GM12878 (cell line): ENCODE measurements at places on chromosomes 7 and 10.

DNA sequence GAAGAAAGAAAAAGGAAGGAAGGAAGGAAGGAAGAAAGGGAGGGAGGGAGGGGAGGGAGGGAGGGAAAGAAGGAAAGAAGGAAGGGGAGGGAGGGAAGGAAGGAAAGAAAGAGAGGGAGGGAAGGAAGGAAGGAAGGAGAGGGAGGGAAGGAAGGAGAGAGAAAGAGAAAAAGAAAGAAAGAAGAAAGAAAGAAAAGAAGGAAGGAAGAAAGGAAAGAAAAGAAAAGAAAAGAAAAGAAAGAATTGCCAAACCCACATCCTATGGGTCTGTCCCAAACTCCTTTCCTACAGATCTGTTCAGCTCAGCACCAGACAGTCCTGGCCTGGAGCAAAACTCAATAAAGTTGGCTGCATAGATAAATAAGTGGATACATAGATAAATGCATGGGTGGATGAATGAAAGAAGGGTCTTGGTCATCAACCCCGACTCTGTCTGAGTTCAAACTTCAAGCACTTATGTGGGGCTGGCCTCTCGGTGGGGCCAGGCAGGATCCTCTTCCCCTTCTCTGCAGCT lies 17.2 kb upstream of the TLX1 start:
- no peak for DNase-seq
- H3K4me1 ChIP-seq, result no peaks in the 10 kb centered on the region
- no peaks in the 10 kb centered on the region for H3K27me3 ChIP-seq
- H3K4me3 ChIP-seq, result no peak overlapping the region

DNA sequence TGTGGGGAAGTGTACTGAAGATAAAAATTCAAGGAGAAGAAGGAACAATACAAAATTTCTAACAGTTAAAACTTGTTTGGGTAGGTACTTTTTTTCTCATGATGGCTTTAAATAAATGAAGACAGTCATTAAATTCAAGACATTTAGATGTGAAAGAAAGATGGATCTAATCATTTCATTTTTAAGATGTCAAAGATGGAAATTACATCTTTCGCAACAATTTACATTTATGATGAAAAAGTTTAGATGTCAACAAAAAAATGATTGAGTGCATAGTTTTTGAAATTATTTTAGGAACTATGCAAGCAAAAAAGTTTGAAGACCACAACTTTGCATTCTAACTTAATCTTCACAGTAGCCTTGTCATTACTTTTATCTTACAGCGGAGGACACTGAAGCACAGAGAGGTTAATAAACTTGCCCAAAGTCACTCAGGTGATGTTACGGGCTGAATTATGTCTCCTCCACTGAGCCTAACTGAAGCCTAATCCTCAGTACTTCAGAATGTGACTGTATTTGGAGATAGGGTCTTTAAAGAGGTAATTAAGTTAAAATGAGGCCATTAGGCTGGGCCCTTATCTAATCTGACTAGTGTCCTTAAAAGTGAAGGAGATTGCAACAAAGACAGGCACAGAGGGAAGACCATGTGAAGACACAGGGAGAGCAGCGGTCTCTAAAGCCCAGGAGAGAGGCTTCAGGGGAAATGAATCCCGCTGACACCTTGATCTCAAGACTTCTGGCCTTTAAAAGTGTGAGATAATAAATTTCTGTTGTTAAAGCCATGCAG lies 48.2 kb downstream of the VSTM4 start:
- H3K4me1 ChIP-seq, result no peaks in the 10 kb centered on the region
- H3K27ac ChIP-seq, result no peak overlapping the region
- H3K36me3 ChIP-seq, result no peaks in the 10 kb centered on the region
- no peak overlapping the region for H3K4me3 ChIP-seq
- no peaks in the 10 kb centered on the region; the same call in 1 of the 2 replicates for H3K27me3 ChIP-seq
- DNase-seq, result no peak

- H3K36me3 ChIP-seq, result no peaks in the 10 kb centered on the region
- no peak overlapping the region for H3K27ac ChIP-seq
- H3K4me1 ChIP-seq, result peaks cover 9% of the 10 kb centered on the region
- no peaks in the 10 kb centered on the region for H3K27me3 ChIP-seq
- no peak overlapping the region for H3K4me3 ChIP-seq
- DNase-seq, result no peak
These were observed 227.7 kb downstream of the KCNMA1 start for GRCh38 chr10:77409697-77410471.

DNA sequence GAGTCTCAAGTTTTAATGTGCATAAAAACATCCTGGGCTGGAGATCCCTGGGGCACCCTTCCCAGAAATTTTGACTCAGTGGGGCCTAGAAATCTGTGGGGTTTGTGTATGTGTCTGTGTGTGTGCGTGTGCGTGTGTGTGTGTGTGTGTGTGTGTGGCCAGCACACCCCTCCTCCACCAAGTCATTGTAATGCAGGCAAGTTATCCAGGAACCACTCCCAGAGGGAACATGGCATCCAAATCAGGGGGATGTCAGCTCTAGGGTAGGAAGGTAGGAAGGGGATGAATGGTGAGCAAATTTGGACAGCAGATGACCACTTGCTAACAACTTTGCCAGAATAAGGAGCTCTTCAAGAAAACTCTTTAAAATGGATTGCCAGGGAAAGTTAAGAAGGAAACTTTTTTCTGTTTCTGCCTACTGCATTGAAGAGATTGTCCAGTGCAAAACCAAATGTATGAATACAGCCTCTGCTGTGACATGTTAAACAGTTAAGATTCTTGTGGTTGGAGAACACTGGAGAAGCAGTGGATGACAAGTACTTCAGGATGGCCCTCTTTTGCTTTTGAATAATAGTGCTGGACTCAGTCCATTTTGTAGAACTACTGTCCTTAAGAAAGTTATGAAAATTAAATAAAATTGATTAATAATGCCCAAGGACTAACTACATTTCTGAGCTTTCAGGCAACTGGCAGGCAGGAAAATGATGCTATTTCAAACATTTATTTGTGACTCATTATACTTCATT lies 12.3 kb downstream of the STAMBPL1 start:
- DNase-seq, result no peak
- no peaks in the 10 kb centered on the region for H3K27me3 ChIP-seq
- H3K4me1 ChIP-seq, result peaks cover 44% of the 10 kb centered on the region
- H3K4me3 ChIP-seq, result no peak overlapping the region
- H3K36me3 ChIP-seq, result no peaks in the 10 kb centered on the region

- H3K36me3 ChIP-seq, result no peaks in the 10 kb centered on the region
- H3K4me1 ChIP-seq, result peaks cover 17% of the 10 kb centered on the region
- no peak for DNase-seq
- H3K4me3 ChIP-seq, result no peak overlapping the region
- H3K27me3 ChIP-seq, result no peaks in the 10 kb centered on the region
These were observed 128.9 kb downstream of the CELF2 start for GRCh38 chr10:11146402-11147171.

- H3K4me1 ChIP-seq, result no peaks in the 10 kb centered on the region
- 0 out of 2 replicates have a peak, but pooled peaks cover 3% of the 10 kb centered on the region for H3K27me3 ChIP-seq
- H3K36me3 ChIP-seq, result no peaks in the 10 kb centered on the region
- no peak overlapping the region for H3K27ac ChIP-seq
- H3K4me3 ChIP-seq, result no peak overlapping the region
These were observed 254.3 kb upstream of the CACNA2D1 start for GRCh38 chr7:82697897-82698296.

DNA sequence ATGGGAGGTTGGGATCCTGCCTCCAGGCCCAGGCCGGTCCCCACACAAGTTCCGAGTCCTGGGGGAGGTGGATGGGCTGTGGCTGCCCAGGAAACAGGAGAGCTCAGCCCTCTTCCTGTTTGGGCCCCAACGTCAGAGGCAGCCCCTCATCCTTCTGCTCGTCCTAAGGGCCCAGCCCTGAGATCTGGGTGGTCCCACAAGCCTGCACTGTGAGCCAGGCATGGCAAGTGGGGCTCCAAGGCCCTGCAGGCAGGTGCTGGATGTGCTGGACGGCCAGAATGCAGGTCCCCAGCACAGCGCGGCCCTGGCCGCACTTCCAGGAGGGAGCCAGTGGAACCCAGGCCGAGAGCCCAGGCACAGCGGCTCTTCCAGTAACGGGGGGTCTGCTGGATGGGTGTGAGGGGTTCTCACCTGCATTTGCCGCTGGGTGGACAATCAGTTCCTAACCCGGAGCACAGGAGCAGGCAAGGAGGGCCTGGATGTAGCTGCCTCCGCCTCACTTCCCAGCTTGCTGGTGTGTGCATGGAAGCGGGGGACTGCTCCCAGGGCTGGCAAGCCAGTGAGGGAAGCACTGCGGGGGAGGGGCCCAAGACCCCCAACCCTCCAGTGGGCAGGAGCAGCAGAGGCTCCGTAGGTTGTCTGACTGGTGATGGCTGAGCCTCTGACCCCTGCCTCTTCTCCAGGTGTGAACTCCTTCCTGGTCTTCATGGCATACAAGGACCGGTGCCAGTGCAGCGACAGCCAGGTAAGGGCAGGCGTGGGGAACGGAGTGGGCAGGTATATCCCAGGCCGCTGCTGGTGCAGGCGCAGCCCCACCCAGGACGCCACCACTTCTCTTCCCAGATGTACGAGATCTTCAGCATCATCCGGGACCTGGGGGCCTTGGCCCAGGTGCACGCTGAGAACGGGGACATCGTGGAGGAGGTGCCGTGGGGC lies 9.7 kb downstream of the DPYSL4 start:
- no peaks in the 10 kb centered on the region for H3K36me3 ChIP-seq
- no peaks in the 10 kb centered on the region for H3K27me3 ChIP-seq
- H3K4me3 ChIP-seq, result no peak overlapping the region
- H3K27ac ChIP-seq, result no peak overlapping the region
- H3K4me1 ChIP-seq, result no peaks in the 10 kb centered on the region
- DNase-seq, result no peak

- no peaks in the 10 kb centered on the region for H3K4me1 ChIP-seq
- DNase-seq, result no peak
- H3K27me3 ChIP-seq, result no peaks in the 10 kb centered on the region
- no peak overlapping the region for H3K27ac ChIP-seq
- no peaks in the 10 kb centered on the region for H3K36me3 ChIP-seq
These were observed 102.4 kb upstream of the LRGUK start for GRCh38 chr7:134024739-134025138.
